Stimulated activated CD4-positive, alpha-beta T cell treated with anti-CD3 and anti-CD28 coated beads, Interleukin-2, amount 100 ng/mL, for 24 hours (primary cell): ENCODE measurements at places on chromosomes 6 and 20.

DNA sequence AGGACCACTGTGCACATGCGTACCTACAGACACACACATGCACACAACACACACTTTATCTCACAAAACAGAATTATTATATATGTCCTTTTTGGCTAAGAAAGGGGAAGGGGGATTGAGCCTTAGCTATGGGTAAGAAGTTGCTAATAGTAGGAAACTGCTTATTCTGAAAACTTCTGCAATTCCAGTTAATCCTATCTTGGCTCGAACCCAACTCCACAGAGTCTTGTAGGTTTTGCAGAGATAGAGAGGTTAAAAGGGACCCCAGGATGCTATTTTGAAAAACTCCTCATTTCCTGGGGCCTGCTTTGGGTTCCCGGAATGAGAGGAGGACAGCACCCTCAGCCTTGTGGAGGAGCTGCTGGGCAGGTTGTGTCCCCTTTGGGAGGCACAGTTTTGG lies 233.8 kb downstream of the CLIC5 start:
- DNase-seq, result no peak

- no peak for DNase-seq
Measured at GRCh38 chr20:36445847-36446246, 95.5 kb upstream of the MYL9 start.

GRCh38 chr20:10300582-10301446 lies 82.2 kb downstream of the SNAP25 start:
- no peak for DNase-seq

- no peak for DNase-seq
Measured at GRCh38 chr6:53263917-53264316, 84.8 kb downstream of the ELOVL5 start.

GRCh38 chr20:63329331-63330083 lies 31.6 kb downstream of the CHRNA4 start:
- no peak for DNase-seq

GRCh38 chr6:43970913-43971775 lies 156.1 kb downstream of the MRPL14 start:
- DNase-seq, result no peak

- DNase-seq, result peak; percentile 75
Measured at GRCh38 chr6:26045065-26045927, 41.9 kb upstream of the HFE start.
